HCT116 (cell line): ENCODE measurements at places on chromosomes 6 and 20. TPM values are rescaled to one million over a fixed set of nuclear protein-coding genes. Genes with fewer than 3 reads are reported as not detected.

- no peaks in the 10 kb centered on the region for H3K36me3 ChIP-seq
- no peaks in the 10 kb centered on the region for H3K4me1 ChIP-seq
- no peak overlapping the region for H3K27ac ChIP-seq
- H3K4me3 ChIP-seq = no peak overlapping the region
- no peak for DNase-seq
Measured at GRCh38 chr20:20184149-20184548, 131.8 kb downstream of the CFAP61 start.

C2 gene
- 3.1 TPM for total RNA-seq

BNIP5 gene
- not detected for total RNA-seq

GRCh38 chr6:113683968-113684367 is 173.2 kb upstream of the MARCKS start:
- no peak for DNase-seq
- no peak overlapping the region for H3K27ac ChIP-seq
- no peaks in the 10 kb centered on the region for H3K27me3 ChIP-seq
- H3K36me3 ChIP-seq = no peaks in the 10 kb centered on the region

ENPP5 gene
- 4.5 TPM for total RNA-seq

ANKS1A gene
- 20.6 TPM for total RNA-seq

- no peaks in the 10 kb centered on the region for H3K36me3 ChIP-seq
- H3K4me1 ChIP-seq = no peaks in the 10 kb centered on the region
- H3K4me3 ChIP-seq = no peak overlapping the region
- H3K27ac ChIP-seq = no peak overlapping the region
Measured at GRCh38 chr6:112197636-112198035, 56.7 kb downstream of the LAMA4 start.

DNA sequence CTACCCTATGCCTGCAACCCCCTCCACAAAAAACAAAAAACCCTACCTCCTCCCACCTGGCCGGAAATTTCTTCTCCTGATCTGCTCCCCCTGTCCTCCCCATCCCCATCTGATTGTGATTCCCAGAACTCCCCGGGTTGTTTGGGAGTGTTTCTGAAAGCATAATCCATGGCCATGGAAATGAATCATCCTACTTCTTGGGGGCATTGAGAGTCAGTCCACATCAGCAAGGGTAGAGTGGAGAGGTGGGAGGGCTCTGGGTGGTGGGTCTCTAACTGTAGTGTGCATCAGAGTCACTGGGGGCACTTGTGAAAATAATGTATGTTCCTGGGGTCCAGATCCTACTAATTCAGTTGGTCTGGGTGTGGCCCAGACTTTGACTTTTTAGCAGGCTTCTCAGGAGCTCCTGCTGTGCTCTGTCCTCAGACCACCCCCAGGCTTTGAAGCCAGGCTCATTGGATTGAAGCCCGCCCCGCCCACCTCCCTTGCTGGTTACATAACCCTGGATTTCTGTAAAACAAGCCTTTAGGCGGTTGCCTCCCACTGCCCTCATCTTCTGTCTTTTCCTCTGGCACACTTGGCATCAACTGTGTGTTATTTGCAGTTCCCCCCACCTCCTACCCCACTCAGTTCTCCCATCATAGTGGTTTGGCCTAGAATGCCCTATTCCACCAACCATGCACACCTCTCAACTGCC is 10.5 kb downstream of the PIGT start:
- H3K4me3 ChIP-seq = no peak overlapping the region
- H3K36me3 ChIP-seq = peaks cover 24% of the 10 kb centered on the region

STMND1 gene
- total RNA-seq = not detected
